ENCODE measurements at places on chromosomes 12 and 14.

GRCh38 chr14:69960296-69960695 lies 81.1 kb downstream of the SMOC1 start:
- no peak for DNase-seq

- no peak for DNase-seq
Measured at GRCh38 chr12:120287491-120287890, 4.2 kb downstream of the RNU4-2 start.

GRCh38 chr14:74915826-74916225 lies 7.2 kb downstream of the RPS6KL1 start:
- no peak for DNase-seq

GRCh38 chr12:55733858-55734257 lies 5.0 kb upstream of the CD63 start:
- no peak for DNase-seq

GRCh38 chr12:131482686-131483085 lies 228.2 kb upstream of the SFSWAP start:
- DNase-seq, result no peak

DNA sequence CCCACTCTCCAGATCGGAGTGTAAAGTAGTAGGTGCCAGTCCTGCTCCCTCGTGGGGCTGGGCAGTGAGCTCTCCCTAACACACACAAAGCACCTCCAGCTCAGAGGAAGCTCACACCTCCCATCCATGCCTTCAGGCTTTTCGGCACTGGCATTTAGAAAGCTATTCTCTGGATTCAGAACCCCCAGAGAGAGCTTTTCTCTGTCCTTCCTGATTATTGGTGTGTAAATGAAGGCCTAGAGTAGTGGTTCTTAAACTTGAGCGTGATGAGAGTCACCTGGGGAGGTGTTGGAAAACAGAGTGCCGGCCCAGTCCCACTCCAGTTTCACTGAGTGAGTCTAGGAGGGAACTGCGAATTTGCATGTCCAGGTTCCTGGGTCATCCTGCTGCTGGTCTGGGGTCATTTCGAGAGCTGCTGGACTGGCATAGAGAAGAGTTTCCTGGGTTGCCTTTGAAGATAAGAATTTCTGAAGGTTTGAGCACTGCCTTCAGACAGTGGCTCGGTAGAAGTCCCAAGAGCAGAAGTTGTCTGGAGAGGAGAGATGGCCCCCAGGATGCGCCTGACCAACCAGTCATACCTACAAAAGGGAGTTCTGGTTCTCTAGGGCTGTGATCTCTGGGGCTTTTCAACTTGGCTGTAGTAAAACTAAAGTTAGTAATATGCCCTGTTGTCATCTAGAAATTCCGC lies 15.1 kb downstream of the CD9 start:
- DNase-seq, result no peak
